Stimulated activated memory B cell treated with anti-CD40 and anti-IgM and Interleukin-4, amounts not matched to agents 10 μg/mL and 1 μg/mL and 100 μg/mL, for 72 hours (primary cell): ENCODE measurements at places on chromosomes 3 and 15.

GRCh38 chr3:16935781-16936180 lies 51.0 kb downstream of the PLCL2 start:
- H3K4me3 ChIP-seq: no peak overlapping the region
- no peaks in the 10 kb centered on the region for H3K27me3 ChIP-seq
- no peak overlapping the region for H3K27ac ChIP-seq
- ATAC-seq: no peak
- peaks cover 75% of the 10 kb centered on the region for H3K4me1 ChIP-seq

- H3K4me1 ChIP-seq: no peaks in the 10 kb centered on the region
- H3K27ac ChIP-seq: no peak overlapping the region
- no peak overlapping the region for H3K4me3 ChIP-seq
- H3K27me3 ChIP-seq: no peaks in the 10 kb centered on the region
- H3K36me3 ChIP-seq: peaks cover 68% of the 10 kb centered on the region
Observed at GRCh38 chr3:183082355-183082915, 16.9 kb downstream of the MCCC1 start.

- H3K4me3 ChIP-seq: peak overlapping the region; percentile 10
- H3K27ac ChIP-seq: peak overlapping the region; percentile 81
- no peak for ATAC-seq
- no peaks in the 10 kb centered on the region for H3K27me3 ChIP-seq
- H3K36me3 ChIP-seq: peaks cover 16% of the 10 kb centered on the region
Observed at GRCh38 chr15:79960502-79961212, 10.3 kb downstream of the BCL2A1 start.

- H3K27ac ChIP-seq: no peak overlapping the region
- no peaks in the 10 kb centered on the region for H3K36me3 ChIP-seq
- peak overlapping the region; percentile 83 for H3K4me3 ChIP-seq
- no peaks in the 10 kb centered on the region for H3K27me3 ChIP-seq
Observed at GRCh38 chr3:148990236-148990635, 1.1 kb upstream of the GYG1 start.

- H3K27me3 ChIP-seq: peaks cover 51% of the 10 kb centered on the region
- no peak overlapping the region for H3K4me3 ChIP-seq
- no peak for ATAC-seq
- no peak overlapping the region for H3K27ac ChIP-seq
Observed at GRCh38 chr3:64685800-64686445, 1.9 kb downstream of the ADAMTS9 start.

DNA sequence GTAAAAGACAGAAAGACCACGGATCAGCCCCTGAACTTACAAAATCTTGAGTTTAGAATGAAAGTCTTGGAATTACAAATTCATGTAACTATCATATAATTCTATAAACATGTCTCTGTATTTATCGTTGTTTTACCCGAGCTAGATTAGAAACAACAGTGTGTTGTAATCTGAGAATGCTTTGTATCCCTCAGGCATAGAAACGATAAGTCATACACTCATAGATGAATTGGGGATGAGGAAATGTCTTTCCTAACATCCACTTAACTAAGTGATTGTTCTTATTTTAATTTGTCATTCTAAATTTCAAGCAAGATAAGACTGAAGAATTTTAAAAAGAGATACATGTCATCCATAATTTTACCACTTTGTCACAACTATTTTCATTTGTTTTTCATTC lies 165.3 kb downstream of the RYR3 start:
- H3K4me1 ChIP-seq: no peaks in the 10 kb centered on the region
- no peak overlapping the region for H3K27ac ChIP-seq
- no peak overlapping the region for H3K4me3 ChIP-seq
- no peaks in the 10 kb centered on the region for H3K36me3 ChIP-seq
- H3K27me3 ChIP-seq: no peaks in the 10 kb centered on the region

GRCh38 chr3:190012314-190012782 lies 108.3 kb downstream of the P3H2 start:
- ATAC-seq: no peak
- H3K27ac ChIP-seq: no peak overlapping the region

- no peaks in the 10 kb centered on the region for H3K27me3 ChIP-seq
- no peak for ATAC-seq
- H3K4me1 ChIP-seq: no peaks in the 10 kb centered on the region
- H3K27ac ChIP-seq: no peak overlapping the region
- no peak overlapping the region for H3K4me3 ChIP-seq
Observed at GRCh38 chr3:41640076-41640475, 321.8 kb downstream of the ULK4 start.
